ENCODE measurements at places on chromosomes 3 and 15. TPM values are rescaled to one million over a fixed set of nuclear protein-coding genes. Genes with fewer than 3 reads are reported as not detected.

GRCh38 chr15:83380682-83381081 lies 66.5 kb upstream of the SH3GL3 start:
- H3K36me3 ChIP-seq: no peaks in the 10 kb centered on the region
- peaks cover 6% of the 10 kb centered on the region for H3K4me1 ChIP-seq
- peaks cover 34% of the 10 kb centered on the region for H3K27me3 ChIP-seq
- no peak overlapping the region for H3K27ac ChIP-seq
- peak; percentile 71 for DNase-seq
- H3K4me3 ChIP-seq: no peak overlapping the region

- no peak overlapping the region for H3K27ac ChIP-seq
- no peak for DNase-seq
- no peaks in the 10 kb centered on the region for H3K36me3 ChIP-seq
Measured at GRCh38 chr3:142857056-142857455, 31.8 kb downstream of the PCOLCE2 start.

DNA sequence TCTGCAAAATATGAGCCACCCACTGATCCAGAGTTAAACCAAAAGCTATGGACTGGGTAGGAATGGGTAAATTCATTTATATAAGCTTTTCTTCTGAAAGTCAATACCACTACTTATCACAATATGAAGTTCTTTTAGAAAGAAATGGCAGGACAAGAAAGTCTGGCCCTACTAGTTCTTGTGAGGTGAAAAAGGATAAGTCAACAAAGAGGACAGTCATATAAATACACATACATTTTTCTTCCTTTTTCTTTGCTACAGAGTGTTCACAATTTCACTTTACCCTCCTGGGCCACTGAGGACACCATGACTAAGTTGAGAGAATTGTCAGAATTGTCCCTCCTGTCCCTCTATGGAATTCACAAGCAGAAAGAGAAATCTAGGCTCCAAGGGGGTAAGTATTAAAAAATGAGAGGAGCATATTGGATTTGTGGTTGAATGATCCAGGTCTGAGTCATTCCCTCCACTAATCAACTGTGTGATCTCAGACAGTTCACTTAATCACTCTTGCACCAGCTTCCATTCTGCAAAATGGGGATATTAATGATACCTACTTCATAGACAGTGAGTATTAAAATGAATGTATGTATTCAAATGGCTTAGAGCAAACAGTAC lies 27.6 kb downstream of the ACP3 start:
- no peaks in the 10 kb centered on the region for H3K36me3 ChIP-seq
- DNase-seq: no peak
- no peak overlapping the region for H3K4me3 ChIP-seq
- H3K4me1 ChIP-seq: peaks cover 6% of the 10 kb centered on the region

DNA sequence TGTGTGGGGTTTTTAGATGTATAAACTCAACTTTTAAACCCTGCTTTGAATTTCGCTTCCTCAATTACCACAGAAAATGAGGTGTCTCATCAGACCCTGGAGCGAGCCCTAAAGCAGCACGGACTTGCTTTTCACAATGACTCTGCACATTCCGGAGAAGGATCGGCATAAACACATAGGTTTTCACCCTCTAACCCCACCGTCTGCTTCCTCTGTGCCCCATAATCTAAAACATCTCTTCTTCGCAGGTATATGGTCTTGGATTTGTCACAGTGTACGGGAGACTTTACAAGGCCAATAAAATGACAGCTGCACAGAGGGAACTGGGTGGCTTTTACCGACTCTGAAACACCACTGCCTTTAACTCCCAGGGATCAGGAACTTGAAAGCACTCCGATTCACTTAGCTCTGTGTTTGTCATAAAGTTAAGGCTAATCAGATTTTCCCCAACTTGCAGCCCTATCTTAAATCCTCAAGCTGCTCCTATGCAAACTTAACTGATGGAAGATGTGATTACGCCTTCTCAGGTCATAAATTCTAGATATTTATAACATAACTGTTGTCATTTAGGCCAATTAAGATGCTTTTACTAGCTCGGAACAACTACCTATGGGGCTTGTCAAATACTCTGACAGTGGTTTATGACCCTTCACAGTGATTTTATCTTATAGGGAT lies 133.4 kb upstream of the WNT5A start:
- no peak overlapping the region for H3K4me3 ChIP-seq
- no peak overlapping the region for H3K27ac ChIP-seq
- no peaks in the 10 kb centered on the region for H3K27me3 ChIP-seq
- H3K4me1 ChIP-seq: no peaks in the 10 kb centered on the region

GRCh38 chr3:123909785-123910184 lies 25.7 kb upstream of the MYLK start:
- H3K36me3 ChIP-seq: peaks cover 3% of the 10 kb centered on the region
- no peak for DNase-seq
- H3K4me1 ChIP-seq: no peaks in the 10 kb centered on the region
- H3K27ac ChIP-seq: no peak overlapping the region
- H3K27me3 ChIP-seq: peaks cover 4% of the 10 kb centered on the region
- no peak overlapping the region for H3K4me3 ChIP-seq

The BFSP2 gene
- 1.2 TPM for total RNA-seq

GRCh38 chr15:40493089-40493840 lies 22.5 kb downstream of the CHST14 start:
- peak; percentile 71 for DNase-seq
- H3K27ac ChIP-seq: peak overlapping the region; percentile 55
- H3K4me1 ChIP-seq: peaks cover 17% of the 10 kb centered on the region
- peaks cover 2% of the 10 kb centered on the region for H3K27me3 ChIP-seq
- peak overlapping the region; percentile 0 for H3K4me3 ChIP-seq

DNA sequence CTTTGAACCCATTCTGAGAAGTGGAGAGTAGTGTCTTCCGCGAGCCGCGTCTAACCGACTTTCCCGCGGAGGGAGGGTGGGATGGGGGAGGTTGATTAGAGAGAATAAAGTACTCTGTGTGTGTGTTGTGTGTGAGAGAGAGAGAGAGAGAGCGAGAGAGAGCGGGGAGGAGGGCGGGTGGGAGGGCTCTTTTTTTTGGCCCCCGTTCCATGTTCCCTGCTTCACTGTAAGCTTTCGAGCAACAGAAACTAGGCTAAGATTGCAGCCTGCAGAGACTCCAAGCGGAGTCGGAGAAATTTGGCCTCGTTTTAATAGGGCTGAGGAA lies 1.6 kb upstream of the MEIS2 start:
- H3K4me1 ChIP-seq: peaks cover 24% of the 10 kb centered on the region
- H3K4me3 ChIP-seq: peak overlapping the region; percentile 79
- no peak overlapping the region for H3K27ac ChIP-seq
- peaks cover 9% of the 10 kb centered on the region for H3K36me3 ChIP-seq

GRCh38 chr3:46097691-46098241 lies 70.5 kb upstream of the XCR1 start:
- H3K4me1 ChIP-seq: peaks cover 86% of the 10 kb centered on the region
- peaks cover 53% of the 10 kb centered on the region for H3K36me3 ChIP-seq
- DNase-seq: peak; percentile 84
- peak overlapping the region; percentile 22 for H3K4me3 ChIP-seq

DNA sequence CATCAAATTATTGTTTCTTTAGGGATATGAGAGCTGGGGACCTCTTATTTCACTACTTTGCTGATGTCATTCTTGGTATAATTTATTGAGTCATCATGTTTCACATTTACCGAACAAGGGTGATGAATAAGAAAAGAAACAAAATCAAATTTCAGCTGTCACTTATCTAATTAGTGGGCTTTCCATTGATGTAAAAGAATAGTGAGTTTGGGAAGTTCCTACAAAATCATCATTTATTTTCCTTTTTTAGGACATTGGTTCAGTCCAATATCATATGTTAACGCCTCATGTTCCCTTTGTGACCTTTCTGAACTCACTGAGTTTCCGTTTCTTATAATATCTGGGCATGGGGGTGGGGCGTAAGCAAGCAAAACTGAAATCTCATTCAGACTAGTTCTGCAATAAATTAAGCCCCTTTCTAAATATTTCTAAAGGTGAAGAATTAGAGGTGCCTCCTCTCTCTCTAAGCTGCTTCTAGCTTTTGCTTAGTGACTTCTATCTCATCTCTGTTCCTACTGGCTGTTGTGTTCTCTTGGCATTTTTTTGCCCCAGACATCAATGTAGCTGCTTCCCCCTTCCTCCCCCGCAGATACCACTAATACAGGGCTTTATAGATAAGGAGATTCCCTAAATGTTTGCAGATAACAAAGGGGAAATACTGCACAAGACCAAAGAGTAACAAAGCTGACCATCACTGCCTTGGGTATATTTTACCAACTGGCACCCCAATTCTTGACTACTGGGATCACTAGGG lies 238.0 kb upstream of the CTNNB1 start:
- H3K27me3 ChIP-seq: peaks cover 22% of the 10 kb centered on the region
- H3K27ac ChIP-seq: no peak overlapping the region
- peaks cover 12% of the 10 kb centered on the region for H3K4me1 ChIP-seq
- H3K4me3 ChIP-seq: no peak overlapping the region

- H3K36me3 ChIP-seq: no peaks in the 10 kb centered on the region
- peaks cover 29% of the 10 kb centered on the region for H3K27me3 ChIP-seq
- peaks cover 11% of the 10 kb centered on the region for H3K4me1 ChIP-seq
Measured at GRCh38 chr3:183178833-183179549, 16.5 kb upstream of the LAMP3 start.

DNA sequence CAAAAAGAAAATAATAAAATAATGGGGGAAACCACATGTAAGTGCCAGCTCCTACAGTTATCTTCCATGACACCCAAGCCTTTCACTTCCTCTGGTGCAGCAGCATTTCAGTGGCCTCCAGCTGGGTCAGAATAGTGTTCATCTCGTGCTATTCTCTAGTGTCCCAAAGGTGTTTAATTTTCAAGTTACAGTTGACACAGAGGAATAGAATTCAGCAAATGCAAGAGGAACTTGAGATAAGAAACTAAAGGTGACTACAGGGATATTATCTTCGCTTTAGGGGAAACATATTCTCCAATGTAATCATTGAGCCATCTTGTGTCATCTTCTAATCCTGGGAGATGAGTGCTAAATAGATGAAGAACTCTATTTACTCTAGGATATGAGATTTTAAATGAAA lies 212.8 kb downstream of the EPHA3 start:
- no peak overlapping the region for H3K4me3 ChIP-seq
- no peaks in the 10 kb centered on the region for H3K36me3 ChIP-seq
- no peak for DNase-seq
- no peaks in the 10 kb centered on the region for H3K27me3 ChIP-seq
- no peaks in the 10 kb centered on the region for H3K4me1 ChIP-seq

- no peaks in the 10 kb centered on the region for H3K27me3 ChIP-seq
- H3K36me3 ChIP-seq: peaks cover 37% of the 10 kb centered on the region
- H3K4me3 ChIP-seq: no peak overlapping the region
- no peak overlapping the region for H3K27ac ChIP-seq
- no peak for DNase-seq
Measured at GRCh38 chr3:18531662-18532061, 106.5 kb upstream of the SATB1 start.

- no peak overlapping the region for H3K27ac ChIP-seq
- peaks cover 14% of the 10 kb centered on the region for H3K27me3 ChIP-seq
- no peaks in the 10 kb centered on the region for H3K4me1 ChIP-seq
- H3K4me3 ChIP-seq: no peak overlapping the region
- no peaks in the 10 kb centered on the region for H3K36me3 ChIP-seq
Measured at GRCh38 chr3:132265488-132265887, 51.7 kb upstream of the ACP3 start.

- DNase-seq: no peak
- no peak overlapping the region for H3K27ac ChIP-seq
- H3K36me3 ChIP-seq: peaks cover 1% of the 10 kb centered on the region
- H3K4me1 ChIP-seq: no peaks in the 10 kb centered on the region
Measured at GRCh38 chr3:185387646-185388045, 24.7 kb downstream of the MAP3K13 start.

DNA sequence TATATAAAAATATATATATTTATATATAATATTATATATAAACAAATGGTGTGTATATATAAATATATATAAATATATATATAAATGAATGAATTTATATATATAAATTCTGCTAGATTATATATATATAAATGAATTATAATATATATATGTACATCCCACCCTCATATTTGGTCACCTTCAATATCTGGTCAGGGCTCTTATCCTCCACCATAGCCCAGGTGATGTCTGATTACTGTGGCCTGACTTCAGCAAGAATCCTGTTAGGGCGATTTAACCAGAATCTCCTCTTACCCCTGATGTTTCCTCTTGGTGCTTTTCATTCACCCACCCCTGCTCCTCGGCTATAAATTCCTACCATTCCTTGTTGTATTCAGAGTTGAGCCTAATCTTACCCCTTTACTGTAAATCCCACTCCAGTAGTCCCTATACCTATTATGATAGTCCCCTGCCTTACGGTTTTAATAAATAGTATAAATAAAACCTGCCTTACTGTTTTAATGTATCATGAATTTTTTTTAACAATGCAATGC lies 439.6 kb downstream of the PLOD2 start:
- H3K4me1 ChIP-seq: no peaks in the 10 kb centered on the region
- no peak for DNase-seq
- no peaks in the 10 kb centered on the region for H3K27me3 ChIP-seq
- H3K27ac ChIP-seq: no peak overlapping the region
- no peak overlapping the region for H3K4me3 ChIP-seq

The CORO2B gene
- total RNA-seq: not detected

The CLDN18 gene
- total RNA-seq: not detected

DNA sequence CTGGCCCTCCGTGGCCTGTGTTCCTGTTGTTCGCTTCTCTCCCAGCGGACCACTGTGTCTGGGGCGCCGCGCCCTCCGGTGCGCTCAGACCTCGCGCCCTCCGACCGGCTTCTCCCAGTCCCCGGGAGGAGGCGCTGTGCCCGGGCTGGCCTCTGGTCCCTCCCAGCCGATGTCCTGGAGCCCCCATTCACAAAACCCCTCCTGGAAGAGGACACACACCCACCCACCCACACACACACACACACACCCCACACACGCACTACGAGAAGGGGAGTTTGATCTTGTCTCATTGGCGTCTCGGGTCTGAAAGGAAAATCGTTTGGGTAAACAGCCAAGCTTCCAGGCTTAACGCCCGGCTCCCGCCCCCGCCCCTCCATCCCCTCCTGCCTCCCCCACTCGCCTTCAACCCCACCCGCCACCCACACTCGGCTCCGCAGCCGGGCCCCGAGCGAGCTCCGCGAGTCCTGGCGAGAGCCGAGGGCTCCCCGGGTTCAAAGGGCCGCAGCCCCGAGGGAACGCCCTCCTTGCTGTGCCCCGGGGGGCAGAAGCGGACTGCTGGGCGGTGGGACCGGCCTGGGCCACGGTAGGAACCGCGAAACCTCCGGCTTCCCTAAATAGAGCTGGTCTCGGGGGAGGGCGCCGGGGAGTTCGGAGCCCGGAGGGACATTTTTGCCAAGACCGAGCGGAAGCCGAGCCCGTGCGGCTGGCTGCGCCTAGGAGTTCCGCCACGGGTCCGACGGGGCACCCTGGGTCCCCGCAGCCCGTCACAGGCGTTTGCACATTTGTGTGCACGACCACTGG lies 23.6 kb downstream of the NR2F2 start:
- H3K4me1 ChIP-seq: peaks cover 20% of the 10 kb centered on the region
- no peaks in the 10 kb centered on the region for H3K36me3 ChIP-seq
- peaks cover 63% of the 10 kb centered on the region for H3K27me3 ChIP-seq
- H3K4me3 ChIP-seq: no peak overlapping the region

GRCh38 chr3:38455639-38456430 lies 2.1 kb downstream of the ACVR2B start:
- no peak overlapping the region for H3K27ac ChIP-seq
- no peaks in the 10 kb centered on the region for H3K36me3 ChIP-seq
- peaks cover 17% of the 10 kb centered on the region for H3K4me1 ChIP-seq
- peak; percentile 39 for DNase-seq
- H3K27me3 ChIP-seq: peaks cover 2% of the 10 kb centered on the region
- H3K4me3 ChIP-seq: peak overlapping the region; percentile 90
